ENCODE measurements at places on chromosomes 3 and 15.

GRCh38 chr3:23325466-23326065 lies 122.4 kb downstream of the UBE2E2 start:
- no peak for DNase-seq

DNA sequence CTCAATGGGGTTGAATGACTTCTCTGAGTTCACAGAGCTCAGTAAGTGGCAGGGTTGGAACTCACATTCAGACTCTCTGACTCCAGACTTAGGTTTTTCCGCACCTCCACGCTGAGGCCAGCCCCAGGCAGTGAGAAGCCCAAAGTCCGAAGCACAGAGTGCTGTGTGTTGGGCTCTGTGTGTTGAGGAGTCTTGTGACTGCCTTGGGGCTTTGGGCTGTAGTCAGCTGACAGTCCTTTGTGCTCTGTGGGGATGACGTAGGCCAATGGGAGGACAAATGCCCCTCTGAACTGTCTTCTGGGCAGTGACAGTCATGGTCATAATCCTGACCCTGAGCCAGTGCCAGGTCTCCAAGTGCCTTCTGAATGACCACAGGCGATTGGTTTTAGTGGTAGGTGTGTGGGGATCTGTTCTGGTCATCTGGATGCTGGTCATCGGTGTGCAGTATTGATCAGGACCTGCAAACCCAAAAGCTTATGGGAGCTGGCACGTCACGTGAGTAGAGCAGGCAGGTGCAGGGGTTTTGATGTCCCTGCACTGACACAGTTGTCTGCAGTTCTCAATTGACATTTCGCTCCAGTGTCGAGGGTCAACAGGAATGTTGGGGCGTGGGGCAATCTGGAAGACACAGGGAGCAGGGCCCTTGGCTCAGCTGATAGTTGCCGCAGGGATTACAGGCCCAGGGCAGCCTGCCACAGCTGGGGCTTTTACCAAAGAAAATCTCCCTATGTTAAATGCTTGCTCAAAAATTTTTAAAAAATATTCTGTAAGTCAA lies 45.3 kb downstream of the CAPN3 start:
- no peak for DNase-seq

GRCh38 chr3:173238091-173238490 lies 97.1 kb upstream of the SPATA16 start:
- DNase-seq, result no peak

- DNase-seq, result no peak
These were observed 92.6 kb downstream of the CHDH start for GRCh38 chr3:53753518-53754183.

DNA sequence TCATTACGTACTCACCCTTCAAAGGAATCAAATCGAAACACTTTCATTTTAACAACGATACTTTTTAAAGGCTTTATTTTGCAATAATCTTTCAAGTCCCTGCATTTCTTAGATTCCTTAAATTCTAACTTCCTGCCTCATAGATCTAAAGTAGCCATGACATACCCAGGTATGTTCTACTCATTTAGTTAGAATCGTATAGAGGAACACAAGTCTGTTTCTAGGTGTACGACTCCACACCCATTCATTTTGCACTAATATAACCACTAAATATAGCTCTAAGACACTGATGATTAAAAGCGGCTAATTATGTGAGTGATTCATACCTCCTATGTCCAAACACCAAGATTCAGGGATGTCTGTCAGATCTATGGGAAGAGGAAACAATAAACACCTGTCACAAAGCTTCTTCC lies 1.3 kb downstream of the ATP13A3 start:
- no peak for DNase-seq

DNA sequence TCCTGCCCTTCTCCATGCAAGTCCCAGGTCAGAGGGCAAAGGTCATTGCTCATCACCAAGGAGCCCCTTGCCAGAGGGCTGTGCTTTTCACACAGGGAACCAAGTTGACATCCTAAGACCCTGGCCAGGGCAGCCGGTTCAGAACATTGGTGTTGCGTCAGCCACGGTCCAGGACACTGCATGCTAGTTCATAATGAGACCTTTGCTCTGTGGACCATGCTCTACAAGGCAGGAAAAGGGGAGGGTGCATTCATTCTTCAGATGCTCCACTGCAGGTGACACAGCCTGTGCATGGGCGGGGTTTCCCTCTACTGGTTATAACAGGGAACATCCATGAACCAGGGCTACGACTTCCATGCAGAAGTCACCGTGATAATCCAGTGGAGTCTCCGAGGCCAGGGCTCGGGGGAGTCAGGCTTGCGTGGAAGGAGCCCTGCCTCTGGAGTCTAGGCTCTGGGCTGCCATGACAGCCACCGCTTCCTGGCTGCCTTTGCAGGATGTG lies 81.6 kb downstream of the OCA2 start:
- DNase-seq, result no peak
